ENCODE measurements at places on chromosomes 6 and 20.

DNA sequence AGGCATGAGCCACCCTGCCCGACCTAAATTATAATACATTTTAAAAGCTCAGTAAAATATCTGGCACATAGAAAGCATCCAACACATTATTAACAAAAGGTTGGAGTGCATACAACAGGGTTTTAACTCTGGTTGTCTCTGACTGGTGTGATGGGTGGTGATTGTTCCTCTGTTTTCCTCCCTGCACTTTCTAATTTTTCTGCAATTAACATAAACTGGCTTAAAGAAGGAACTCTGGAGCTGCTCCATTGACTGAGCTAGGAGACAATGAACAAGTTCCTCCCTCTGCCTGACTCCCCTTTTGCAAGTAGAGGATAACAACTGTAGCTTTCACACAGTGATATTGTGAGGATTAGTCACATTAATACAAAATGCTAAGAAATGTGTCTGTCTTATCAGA is 48.5 kb upstream of the SIRPG start:
- DNase-seq = no peak

DNA sequence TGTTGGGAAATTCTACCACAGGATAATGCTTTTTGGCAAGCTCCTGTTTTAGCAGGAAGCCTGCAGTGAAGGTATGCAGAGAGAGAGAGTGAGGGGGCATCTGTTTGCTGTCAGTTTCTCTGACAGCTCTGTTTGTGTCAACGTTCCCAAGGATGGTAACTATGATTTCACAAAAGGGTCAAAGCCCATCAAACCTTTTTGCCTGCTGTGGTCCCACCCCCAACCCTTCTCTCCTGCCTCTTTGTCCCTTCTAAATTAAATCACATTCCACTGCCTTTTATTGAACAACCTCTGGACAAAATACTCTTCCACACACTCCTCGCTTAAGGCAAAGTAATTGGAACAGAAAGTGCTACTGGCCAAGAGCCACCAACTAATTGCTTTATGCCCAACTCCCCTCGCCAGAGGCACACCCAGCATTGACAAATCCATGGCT is 128.3 kb downstream of the TSHZ2 start:
- DNase-seq = no peak

DNA sequence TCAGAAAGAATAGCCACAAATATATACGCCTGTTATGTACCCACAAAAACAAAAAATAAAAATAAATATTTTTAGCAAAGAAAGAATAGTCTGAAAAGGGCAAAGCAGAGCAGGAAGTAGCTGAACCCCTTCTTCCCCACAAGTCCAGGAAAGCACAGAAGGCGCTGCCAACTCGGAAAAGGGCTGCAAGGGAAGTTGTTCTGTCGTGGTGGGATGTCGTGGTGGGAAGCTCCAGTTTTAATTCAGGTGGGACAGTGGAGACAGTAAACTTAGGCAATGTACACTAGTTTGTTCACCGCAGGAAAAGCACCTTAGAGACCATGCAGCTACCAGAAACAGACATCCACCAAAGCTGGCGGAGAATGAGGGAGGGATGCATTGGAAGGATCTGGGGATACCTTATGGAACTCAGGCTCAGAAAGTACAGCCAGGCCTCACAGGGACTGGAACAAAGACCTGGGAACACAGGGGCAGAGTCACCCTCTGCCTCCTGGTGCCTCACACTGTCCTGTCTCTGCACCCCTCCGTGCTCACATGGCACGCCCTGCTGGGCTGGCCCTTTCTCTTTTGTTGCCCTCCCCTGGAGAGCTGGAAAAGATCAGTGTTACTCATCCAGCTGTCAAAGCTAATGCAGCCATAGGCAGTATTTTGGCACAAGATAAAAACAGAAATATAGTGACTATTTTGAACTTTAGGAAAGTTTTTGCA is 3.3 kb upstream of the APMAP start:
- no peak for DNase-seq

- no peak for DNase-seq
Measured at GRCh38 chr20:19427913-19428312, 215.5 kb downstream of the SLC24A3 start.

GRCh38 chr6:170087941-170088581 is 202.8 kb downstream of the DLL1 start:
- no peak for DNase-seq

DNA sequence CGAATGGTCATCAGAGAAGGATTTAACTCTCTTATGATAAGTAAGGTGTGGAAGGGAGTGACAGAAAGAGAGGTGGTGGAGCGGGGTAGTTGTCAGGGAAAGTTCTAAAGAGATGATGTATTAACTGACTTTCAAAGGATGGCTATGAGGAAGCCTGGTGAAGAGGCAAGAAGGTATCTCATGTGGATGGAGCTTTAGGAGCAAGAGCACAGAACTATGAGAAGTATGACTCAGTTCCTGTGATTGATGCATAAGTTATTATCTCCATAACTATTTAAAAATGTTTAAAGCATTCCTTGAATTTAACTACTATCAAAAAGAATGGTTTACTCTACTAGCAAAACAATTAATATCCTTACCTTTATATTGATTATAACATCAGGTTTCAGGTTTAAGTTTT is 28.8 kb downstream of the AK9 start:
- no peak for DNase-seq

DNA sequence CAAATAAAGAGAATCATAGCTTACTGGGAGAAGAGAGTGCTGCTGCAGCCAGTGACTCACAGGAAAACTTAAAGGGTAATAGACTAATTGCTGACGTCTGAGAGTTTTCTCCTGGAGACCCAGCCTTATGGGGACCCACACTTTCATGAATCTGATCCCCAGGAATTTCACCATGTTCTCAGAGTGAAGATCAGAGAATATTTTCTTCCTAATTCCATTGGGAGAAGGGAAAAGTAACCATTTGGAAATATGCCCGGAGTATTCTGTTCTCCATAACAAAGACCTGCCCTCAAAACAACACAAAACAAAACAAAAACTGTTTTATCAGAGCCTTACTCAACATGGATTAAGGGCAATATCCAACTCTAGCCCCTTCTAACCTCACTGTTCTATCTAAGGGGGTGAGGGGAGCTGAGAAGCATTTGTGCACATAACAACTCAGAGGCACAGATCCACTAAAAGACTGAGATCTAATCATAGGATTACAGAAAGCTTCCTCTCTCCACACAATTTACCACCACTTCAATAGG is 168.2 kb upstream of the SSTR4 start:
- DNase-seq = no peak

GRCh38 chr6:57013521-57013926 is 33.0 kb upstream of the KIAA1586 start:
- no peak for DNase-seq

GRCh38 chr6:100459592-100460184 is 5.0 kb downstream of the SIM1 start:
- no peak for DNase-seq

GRCh38 chr6:82861121-82861520 is 204.5 kb downstream of the UBE3D start:
- no peak for DNase-seq

GRCh38 chr6:159254186-159254585 is 85.0 kb downstream of the FNDC1 start:
- DNase-seq = no peak

GRCh38 chr20:23212011-23212410 is 125.9 kb upstream of the CD93 start:
- no peak for DNase-seq

DNA sequence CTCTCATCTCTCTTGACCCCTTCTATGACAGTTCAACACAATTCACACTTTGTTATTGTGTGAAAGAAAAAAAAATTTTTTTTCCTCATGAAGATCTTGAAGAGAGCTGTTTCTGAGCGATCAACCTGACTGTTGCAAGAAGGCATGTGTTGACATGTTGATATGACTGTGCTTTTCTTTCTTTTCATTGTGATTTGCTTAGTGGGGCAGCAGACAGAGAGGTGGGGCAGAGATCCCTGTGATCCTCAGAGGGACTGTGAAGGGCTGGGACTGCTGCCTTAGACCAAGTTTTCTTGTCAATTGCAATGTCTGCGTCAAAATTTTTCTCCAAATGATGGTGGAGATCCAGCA is 70.8 kb upstream of the IYD start:
- no peak for DNase-seq

DNA sequence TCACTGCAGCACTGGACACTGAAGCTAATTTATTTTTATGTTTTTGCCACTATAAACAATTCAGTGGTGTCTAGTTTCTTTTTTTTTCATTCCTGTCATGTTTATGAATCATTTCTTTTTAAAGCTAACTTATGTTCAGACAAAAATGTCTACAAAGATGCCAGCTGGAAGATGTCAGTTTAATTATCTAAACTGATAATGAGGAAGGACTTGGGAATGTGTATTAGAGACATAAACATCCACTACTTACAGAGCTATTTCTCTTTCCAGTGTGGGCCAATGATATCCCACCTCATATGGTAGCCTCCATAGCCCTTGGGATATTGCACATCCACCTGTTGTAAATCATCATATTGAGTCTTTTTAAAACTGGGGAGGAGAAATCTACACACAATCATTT is 132.1 kb upstream of the FAM184A start:
- no peak for DNase-seq
